AML-193 (cell line): ENCODE measurements at places on chromosomes 5 and 9.

DNA sequence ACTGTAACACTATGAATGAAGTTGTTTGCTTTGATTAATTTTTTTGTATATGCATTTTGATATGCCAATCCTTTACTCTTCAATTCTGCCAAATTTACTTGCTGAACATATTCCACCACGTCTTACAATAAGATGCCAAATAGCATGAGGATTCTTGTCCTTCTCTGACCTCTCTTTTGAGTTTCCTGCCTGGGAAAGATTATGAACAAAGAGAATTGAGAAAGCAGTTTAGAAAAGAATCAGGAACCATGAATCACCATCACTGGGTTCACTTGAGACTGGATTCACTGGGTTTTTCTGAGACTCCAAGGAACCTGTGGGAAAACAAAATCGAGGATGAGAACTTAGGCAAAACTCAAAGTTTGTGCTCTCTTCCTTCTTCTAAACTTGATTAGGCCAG is 256.5 kb downstream of the CETN3 start:
- no peak for DNase-seq

DNA sequence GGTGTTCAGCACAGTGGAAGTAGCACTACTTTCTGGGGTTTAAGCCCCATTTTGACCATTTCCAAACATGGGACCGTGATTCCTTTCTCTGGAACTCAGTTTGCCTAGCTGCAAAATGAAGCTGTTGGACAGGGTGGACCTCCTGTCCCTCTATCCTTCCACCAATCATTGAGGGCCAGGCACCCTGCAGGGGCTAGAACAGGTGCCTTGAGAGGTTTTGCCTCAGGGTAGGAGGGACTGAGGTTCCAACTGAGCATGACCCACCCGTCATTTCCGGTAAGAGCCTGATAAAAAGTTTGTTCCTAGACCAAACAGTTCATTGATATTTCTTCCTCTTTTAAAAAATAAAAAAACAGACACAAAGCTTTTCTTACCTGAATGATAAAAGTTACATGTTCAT is 116.5 kb downstream of the MVB12B start:
- DNase-seq = no peak

DNA sequence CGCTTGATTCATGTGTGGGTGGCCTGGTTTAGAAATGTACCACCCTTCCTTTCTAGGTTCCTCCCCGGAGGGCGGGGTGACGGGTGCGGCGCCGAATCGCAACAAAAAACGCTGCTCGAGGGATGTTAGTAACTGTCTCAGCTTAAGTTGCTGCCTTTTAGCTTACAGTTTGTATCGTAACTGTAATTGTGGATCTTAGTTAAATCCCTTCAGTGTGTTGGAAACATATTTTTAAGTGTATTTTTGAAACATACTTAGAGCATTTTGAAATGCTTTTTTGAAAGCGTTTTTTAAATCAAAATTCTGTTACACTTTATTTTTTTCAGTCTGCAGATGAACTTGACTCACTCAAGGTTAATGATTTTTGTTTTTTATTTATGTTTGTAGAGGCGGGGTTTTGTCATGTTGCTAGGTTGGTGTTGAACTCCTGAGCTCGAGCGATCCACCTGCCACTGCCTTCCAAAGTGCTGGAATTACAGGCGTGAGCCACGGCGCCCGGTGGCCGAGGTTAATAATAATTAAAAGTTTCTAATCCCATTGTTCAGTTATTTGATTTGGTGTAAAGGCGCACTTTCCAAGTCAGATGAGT is 997 bp upstream of the CHD1 start:
- DNase-seq = no peak

GRCh38 chr5:125835293-125836172 is 587.7 kb upstream of the GRAMD2B start:
- no peak for DNase-seq

DNA sequence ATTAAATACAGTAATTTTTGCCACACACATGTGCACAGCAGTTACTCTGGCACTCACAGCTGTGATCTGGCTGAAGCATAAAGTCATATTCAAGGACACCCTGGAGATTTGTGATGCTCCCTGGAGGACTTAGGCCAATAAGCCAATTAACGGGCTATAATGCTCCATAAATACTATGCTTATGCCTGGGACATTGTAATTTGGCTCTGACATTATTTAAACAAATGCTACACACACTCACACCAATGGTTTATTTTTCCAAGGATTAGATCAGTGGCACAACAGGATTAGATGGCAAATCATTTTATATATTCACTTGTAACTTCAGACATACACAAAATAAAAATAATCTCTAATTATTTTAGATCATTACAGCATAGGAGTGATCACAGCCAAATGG is 111.2 kb downstream of the LMNB1 start:
- DNase-seq = no peak

DNA sequence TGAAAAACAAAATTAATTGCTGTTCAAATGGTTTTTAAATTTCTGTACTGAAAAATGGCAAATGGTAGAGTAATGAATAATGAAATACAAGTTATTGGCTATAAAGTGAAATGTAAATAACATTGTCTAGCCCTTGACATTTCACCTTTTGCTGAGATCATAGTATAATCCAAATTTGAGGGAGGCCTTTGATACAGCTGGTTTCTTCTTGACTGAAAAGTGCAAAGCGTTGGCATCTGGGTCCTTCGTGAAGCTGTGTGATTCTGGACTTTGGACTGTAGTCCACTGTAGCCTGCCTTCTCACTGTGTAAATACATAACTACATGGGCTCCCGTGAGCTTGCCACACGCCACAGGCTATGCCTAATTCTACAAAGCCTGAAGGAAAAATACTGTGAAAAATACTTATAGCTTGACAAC is 52.3 kb downstream of the ARHGEF28 start:
- DNase-seq = no peak

- no peak for DNase-seq
Measured at GRCh38 chr5:15483351-15484097, 16.5 kb upstream of the FBXL7 start.

DNA sequence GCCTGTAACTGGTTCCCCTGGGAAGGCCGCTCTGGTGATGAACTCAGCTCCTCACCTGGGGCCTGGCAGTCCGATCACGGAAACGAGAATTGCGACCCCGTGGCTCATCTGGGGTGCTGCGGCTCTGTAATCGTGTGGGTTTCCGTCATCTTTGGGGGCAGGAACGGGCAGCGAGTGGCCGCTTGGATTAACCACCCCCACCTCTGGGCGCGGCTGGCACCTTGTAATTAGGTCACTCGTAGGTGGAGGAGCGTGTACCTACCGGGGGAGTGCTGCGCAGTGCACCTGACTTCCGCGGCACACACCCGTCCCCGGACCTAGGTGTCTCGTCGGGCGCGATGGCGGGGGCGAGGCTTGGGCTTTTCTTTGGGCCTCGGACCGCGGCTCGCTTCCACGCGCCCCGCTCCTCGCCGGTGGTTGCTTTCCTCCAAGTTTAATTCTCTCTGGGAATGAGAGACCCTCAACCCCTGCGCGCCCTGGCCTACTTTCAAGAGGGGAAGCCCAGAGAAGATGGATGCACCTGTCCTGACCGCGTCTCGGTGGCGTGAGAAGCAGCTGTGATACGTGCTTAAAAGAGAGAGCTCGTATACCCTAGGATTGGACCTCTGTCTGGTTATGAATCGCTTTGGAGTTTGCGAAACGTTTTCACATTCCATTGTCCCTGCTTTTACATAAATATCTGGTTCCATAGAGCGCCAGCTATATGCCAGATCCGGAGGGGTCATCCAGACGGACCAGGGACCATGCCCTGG is 744 bp upstream of the PPP2CA start:
- DNase-seq = no peak

DNA sequence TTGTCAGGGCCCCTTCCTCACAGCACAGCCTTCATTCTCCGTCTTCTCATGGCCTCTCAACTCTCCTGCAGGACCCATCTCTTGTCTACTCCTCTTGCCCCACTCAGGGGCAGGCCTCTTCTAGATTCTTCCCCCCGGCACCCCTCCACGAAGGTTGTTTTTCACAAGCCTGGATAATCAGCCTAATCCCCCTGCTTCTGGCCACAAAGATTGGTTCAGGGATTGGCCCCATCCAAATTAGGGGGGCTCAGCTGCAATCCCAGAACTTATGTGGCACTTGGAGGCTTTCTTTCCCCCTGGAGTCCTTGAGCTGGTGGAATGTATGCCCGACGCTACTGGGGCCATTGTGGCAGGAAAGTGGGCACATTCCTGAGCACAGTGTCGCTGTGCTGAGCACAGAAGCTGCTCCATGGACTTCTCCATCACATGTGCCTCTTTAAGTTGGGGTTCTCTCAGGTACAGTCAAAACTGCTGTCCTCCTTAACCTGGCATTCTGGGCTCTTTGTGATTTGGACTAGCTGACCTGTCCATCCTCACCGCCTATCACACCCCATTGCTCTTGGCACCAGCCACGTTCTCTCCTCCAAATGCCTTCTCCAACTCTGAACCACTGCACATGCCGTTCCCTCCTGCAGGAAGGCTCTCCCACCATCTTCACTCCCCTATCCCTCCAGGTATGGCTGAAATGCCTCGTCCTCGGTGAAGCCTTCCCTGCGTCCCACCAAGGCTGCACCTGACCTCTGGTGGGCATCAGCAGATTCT is 66.8 kb upstream of the RNF130 start:
- DNase-seq = no peak

DNA sequence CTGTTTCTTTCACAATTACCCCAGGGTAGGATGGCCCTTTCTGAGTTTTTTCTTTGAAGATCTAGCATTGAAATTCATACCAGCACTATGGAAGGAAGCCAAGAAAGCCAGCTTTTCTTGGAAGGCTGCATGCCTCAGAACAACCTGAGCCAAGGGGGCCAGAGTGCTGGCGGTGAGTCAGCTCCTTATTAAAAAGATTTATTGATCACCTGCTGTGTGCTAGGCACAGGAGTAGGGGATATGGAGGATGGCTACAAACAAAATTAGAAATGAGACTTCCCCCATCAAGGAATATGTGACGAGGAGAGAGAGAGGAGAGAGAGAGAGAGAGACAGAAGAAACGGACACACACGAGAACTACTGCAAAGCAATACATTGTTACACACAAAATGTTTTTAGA is 184.6 kb upstream of the PUM3 start:
- no peak for DNase-seq

GRCh38 chr5:139061274-139061673 is 136.9 kb downstream of the SIL1 start:
- no peak for DNase-seq

DNA sequence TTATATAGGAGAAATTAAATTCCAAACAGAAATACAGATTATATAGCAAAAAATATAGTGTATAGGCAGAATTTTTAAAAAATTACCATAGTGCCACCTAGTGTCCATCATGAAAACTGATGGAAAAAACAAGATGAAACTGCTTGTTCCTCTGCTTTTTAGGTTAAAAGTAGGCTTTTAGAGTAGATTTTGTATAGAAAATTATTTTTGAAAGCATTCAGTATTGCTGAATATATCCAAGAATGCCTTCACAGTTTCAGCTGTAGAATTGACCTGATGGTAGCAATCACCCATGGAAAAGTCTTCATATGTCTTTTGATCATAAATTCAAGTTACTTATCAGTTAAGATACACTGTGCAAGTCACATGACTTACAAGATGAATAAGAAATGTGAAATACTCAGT is 19.7 kb downstream of the RIOK2 start:
- DNase-seq = peak; percentile 47

GRCh38 chr5:54383941-54384340 is 71.6 kb upstream of the HSPB3 start:
- DNase-seq = no peak

GRCh38 chr9:88508326-88508725 is 26.7 kb upstream of the NXNL2 start:
- no peak for DNase-seq

GRCh38 chr5:135341696-135342550 is 57.1 kb downstream of the MACROH2A1 start:
- DNase-seq = no peak

GRCh38 chr5:175788155-175788787 is 83.1 kb upstream of the CPLX2 start:
- DNase-seq = no peak

DNA sequence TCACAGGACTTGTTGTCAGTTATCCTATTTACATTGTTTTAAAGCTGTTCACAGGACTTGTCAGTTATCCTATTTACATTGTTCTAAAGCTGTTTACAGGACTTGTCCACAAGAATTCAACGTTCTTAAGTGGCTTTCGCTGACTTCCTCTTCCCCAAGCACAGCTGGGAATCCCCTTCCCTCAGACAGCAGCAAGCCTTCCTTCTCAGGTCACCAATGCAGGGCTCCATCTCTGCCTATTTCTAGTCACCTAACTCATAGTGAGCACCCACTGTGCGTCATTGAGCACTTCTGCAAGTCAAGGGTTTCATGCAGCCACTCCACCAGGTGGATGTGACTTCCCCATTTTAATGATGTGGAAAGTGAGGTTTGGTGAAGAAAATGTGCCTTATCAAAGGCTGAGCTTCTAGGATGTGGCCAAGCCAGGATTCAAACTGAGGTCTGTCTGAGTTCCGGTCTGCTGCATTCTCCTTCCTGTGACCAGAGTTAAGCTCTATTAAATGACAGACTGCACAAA is 109.8 kb upstream of the ZNF462 start:
- no peak for DNase-seq

DNA sequence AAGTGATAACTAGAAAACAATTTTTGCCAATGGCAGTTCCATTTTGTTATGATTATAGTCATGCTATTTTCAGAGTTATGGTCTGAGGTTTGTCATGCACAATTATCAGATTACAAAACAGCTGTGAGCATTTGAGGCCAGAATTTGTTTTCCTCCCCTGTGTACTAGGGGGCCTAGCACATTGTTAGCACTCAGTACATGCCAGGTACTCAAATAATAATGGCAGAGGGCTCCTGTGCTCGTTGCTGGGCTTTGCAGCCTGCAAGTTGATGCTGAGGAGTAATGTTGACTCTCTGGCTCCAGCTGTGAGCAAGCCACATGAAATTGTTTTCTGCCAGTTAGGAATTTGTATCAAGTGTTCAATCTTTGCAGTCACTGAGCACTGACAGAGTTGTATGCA is 6.9 kb downstream of the DNAI1 start:
- no peak for DNase-seq

DNA sequence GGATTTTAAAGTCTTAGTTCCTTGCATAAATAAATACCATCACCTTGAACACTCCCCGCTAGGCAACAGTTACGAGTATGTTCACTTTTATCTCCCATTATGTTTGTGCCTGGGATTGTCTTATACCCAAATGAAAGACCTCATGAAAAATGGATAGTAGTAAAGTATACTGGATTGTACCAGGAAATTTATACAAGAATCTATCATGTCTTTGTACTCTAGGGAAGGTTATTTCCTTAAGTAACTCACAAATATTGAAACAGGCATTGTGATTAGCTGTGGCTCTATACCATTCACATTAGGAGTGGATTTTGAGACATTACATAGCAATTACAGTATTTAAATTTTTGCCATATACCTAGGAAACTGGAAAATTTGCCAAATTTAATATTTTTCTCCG is 24.0 kb downstream of the NFIB start:
- DNase-seq = no peak

DNA sequence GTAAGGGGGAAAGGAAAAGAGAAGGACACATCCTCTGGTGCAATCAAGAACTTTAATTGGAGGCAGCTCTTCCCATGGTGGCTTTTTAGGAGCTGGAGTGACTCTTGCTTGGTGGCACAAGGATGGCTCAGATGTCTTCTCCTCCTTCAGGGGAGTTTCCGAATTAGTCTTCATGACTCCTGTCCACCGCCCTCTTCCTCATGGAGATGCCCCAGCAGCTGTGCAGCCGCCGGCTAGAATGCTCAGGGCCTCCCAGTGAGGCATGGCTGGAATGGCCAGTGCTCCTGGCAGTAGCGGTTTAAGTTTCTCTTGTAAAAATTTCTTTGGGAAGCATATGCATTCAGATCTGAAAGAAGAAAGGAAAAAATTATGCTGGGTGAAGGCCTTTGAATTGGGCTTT is 8.8 kb upstream of the TEX53 start:
- no peak for DNase-seq
